ENCODE measurements at places on chromosomes 5 and 9.

DNA sequence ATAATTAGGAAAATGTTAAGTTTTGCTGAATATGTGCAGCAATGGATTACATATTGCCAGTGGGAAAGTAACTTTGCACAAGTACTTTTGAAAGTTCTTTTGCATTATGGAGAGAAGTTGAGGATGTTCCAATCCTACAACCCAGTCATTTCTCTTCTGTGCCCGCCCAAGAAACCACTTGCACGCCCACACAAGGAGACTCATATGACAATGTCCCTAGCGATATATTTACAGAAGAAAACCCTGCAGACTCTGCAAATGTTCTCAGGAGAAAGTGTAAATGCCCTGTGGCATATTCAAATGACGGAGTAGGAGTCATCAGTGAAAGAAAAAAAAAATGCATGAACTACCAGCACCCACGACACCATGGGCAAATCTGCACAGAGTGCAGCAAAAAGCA lies 356.5 kb downstream of the CTNND2 start:
- no peak for DNase-seq

GRCh38 chr9:108654566-108654965 lies 201.2 kb downstream of the ACTL7B start:
- DNase-seq, result no peak

DNA sequence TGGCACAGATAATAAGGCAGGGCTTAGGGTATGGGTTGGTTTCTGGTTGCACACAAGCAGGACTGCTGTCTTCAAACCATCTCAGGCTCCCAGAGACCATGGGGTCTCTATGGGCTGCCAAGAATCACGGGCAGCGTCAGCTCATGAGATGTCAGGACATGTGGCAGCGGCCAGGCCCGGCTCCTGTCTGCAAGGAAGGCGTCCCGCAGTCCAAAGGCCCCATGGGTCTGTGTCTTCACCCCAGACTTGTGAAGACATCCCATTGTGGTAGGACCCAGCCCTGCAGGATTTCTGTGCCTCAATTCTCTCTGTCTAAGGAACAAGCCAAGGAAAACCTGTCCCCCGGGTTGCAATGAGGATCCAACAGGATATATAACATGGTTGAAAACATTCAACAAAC lies 32.6 kb downstream of the IPPK start:
- no peak for DNase-seq

DNA sequence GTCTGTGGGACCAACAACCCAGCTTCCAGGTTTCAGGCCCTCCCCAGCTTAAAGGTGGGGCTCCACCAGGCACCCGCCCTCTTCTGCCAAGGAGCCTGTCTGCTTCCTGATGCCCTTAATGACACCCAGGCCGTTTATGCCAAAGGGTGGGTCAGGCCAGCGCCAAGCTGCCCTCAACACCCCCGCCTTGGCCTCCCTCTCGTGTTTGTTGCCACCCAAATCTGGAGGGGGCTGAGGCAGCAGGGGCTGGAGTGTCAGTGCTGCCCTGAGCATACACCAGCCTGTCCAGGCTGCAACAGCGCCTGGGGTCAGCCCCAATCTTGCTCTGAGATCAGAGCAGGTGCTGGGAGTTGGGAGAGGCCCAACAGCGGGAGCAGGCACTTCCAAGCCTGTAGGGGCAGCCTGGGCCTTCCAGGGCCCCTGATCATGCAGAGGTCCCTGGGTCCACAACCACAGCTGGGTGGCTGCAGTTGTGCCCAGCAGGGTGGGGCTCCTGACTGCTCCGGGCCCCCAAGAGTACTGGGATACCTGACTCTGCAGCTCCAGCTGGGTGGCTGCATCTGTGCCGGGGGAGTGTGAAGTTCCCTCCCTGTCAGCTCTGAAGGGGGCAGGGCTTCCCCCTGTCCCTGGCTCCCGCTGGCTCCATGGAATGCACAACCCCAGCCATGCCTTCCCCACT lies 34.5 kb upstream of the TYRP1 start:
- no peak for DNase-seq

DNA sequence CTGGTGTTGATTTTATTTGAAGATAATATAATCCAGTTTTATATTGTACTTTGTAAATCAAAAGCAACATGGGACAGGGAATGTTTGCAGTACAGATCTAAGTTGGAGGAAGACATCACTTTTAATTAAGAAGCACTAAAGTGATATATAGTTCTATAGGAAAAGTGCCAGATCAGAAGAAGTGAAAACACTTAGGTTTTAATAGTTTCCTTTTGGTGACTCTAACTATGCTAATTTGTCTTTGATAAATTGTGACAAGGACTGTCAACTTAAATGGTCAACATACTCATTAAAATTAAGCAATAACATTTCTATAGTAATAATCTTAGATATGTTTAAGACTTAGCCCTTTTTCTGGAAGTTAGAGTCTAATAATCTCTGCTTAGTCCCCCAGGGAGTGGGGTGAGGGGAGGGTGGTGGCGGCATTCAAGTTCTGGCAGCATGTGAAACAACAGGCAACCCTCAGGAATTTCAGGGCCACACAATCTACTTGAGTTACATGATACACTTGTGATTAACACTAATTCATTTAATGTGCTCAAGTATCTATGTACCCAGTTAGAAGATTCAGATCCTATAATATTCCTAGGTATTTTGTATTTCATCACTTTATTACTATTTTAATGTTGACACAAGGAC lies 1026.5 kb downstream of the NR2F1-AS1 start:
- no peak for DNase-seq

GRCh38 chr5:127337876-127338275 lies 47.3 kb downstream of the MEGF10 start:
- DNase-seq, result no peak

- no peak for DNase-seq
These were observed 202.6 kb downstream of the TSSK1B start for GRCh38 chr5:113232221-113232620.

Measured in cerebellum (tissue), 4 donors.